ENCODE measurements at places on chromosomes 3 and 15. TPM values are rescaled to one million over a fixed set of nuclear protein-coding genes. Genes with fewer than 3 reads are reported as not detected.

- no peak overlapping the region for H3K4me3 ChIP-seq
- peaks cover 22% of the 10 kb centered on the region for H3K4me1 ChIP-seq
- H3K36me3 ChIP-seq: peaks cover 9% of the 10 kb centered on the region
- no peaks in the 10 kb centered on the region for H3K27me3 ChIP-seq
- DNase-seq: no peak
Measured at GRCh38 chr3:111237946-111238345, 166.3 kb downstream of the NECTIN3 start.

- no peak for DNase-seq
- H3K27ac ChIP-seq: no peak overlapping the region
- no peaks in the 10 kb centered on the region for H3K4me1 ChIP-seq
- H3K27me3 ChIP-seq: peaks cover 19% of the 10 kb centered on the region
- H3K36me3 ChIP-seq: no peaks in the 10 kb centered on the region
- H3K4me3 ChIP-seq: no peak overlapping the region
Measured at GRCh38 chr15:81908111-81908510, 137.7 kb downstream of the MEX3B start.

DNA sequence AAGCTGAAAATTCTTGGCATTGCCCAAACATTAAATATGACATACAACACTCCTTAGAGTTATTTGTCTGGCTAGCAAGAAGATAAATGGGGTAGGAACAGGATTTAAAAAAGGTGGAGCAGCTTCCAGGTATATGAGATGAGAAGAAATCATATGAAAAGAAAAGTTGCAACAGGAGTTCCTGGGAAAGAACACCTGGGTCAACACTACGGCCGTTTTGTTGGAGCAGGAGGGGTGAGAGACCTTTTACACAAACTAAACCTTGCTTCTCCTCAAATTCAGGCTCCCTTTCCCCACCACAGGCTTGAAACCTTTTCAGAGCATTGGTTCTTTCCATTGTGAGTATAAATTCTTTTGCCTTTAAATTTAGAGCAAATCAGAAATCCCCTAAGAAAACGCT is 18.8 kb upstream of the GUCA1C start:
- no peaks in the 10 kb centered on the region for H3K36me3 ChIP-seq
- no peak for DNase-seq
- H3K4me1 ChIP-seq: peaks cover 1% of the 10 kb centered on the region
- no peak overlapping the region for H3K4me3 ChIP-seq

DNA sequence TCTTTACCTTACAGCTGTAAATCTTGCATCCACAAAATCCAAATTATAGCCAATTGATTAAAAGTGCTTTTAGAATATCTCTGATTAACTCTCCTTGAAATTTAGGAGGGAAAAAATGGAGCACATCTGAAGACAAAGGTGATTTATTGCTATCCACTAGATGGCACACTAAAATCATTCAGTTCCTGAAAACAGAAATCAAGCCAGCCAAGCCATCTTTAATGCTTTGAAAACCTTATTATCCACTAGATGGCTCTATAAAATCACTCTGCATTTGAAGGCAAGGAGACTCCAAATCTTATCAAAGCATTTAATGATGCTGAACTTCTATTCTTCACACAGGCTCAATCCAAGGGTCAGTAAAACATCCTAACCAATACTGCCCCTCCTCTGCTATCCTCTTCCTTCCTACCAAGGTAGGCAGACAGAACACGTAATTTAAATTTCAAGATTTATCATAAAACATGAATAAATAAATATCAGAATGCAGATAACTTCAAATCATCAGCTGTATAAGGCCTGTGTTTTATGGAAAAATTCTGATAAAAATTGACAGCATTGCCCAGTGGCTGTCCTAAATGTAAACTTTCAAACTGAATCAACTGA is 48.4 kb downstream of the GOLIM4 start:
- H3K27ac ChIP-seq: no peak overlapping the region
- H3K36me3 ChIP-seq: no peaks in the 10 kb centered on the region
- H3K27me3 ChIP-seq: no peaks in the 10 kb centered on the region
- H3K4me3 ChIP-seq: no peak overlapping the region
- H3K4me1 ChIP-seq: no peaks in the 10 kb centered on the region
- DNase-seq: no peak

GRCh38 chr3:76872999-76873398 is 166.9 kb upstream of the ROBO2 start:
- no peaks in the 10 kb centered on the region for H3K36me3 ChIP-seq
- H3K27me3 ChIP-seq: no peaks in the 10 kb centered on the region
- no peaks in the 10 kb centered on the region for H3K4me1 ChIP-seq
- H3K4me3 ChIP-seq: no peak overlapping the region
- no peak overlapping the region for H3K27ac ChIP-seq
- no peak for DNase-seq

DNA sequence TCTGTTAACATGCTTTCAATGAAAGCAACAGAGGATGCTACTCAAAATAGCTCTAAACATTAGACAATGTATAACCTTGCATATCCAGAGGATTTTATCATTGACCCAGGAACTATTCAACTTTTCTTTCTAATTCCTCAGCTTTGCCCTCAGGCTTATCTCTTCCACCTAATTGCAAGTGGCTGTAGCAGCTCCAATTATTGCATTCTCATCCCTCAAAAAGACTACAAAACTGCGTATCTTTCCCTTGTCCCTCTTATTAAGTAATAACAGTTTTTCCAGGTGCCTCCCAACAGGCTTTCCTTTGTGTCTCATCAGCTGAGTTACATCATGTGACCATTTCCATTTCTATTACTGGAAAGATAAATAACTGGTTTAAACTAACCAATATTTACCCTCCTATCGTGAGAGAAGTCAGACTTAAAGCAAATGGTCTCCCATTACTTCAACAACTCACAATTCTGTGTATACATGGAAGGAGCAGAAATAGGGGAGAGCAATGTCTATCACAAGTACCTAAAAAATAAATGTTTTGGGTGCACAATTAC is 78.0 kb upstream of the MBNL1 start:
- no peak overlapping the region for H3K4me3 ChIP-seq
- no peaks in the 10 kb centered on the region for H3K27me3 ChIP-seq
- peak overlapping the region; percentile 91 for H3K27ac ChIP-seq
- H3K4me1 ChIP-seq: peaks cover 67% of the 10 kb centered on the region
- no peak for DNase-seq
- no peaks in the 10 kb centered on the region for H3K36me3 ChIP-seq

The PPM1L gene
- total RNA-seq: 5.9 TPM

All from naive thymus-derived CD8-positive, alpha-beta T cell (primary cell).